ENCODE measurements at places on chromosomes 1 and 21.

DNA sequence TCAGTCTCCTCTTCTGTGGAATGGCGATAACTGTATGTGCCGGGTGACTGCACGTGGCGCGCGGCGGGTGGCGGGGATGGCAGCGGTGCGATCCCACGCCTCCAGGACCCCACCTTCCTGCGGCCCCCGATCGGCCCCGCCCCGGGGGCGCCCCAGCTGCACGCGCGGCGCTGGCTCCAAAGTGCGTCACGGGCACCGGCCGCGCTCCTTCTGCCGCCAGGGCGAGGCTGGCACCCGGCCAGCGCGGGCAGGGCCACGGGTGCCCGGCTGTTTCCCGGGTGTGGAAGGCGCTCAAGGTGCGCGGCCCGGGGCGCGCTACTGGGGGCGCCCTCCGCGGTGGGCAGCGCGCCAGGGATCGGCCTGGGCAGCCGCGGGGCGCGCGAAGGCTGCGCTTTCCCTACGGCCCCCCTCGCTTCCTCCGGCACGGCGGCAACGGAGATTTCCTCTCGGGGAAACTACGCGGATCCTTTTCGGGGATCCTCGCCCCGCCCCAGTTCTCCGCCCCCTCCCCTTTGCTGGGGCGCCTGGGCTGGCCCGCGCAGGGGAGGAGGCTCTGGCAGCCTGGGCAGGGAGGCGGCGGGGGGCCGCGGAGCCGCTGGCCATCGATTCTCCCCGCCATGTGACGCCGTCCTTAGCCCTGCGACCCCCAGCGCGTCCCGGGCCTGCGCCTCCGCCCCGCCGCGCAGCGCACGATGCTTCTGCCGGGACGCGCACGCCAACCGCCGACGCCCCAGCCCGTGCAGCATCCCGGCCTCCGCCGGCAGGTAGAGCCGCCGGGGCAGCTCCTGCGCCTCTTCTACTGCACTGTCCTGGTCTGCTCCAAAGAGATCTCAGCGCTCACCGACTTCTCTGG, at the start of gene EVA1C:
EVA1C (plus strand) TSS at position 545 of the 853 bp plus-strand sequence; CDS start at position 693, 148 bp downstream.
- peaks cover 47% of the 10 kb centered on the region for H3K27me3 ChIP-seq
- peaks cover 14% of the 10 kb centered on the region for H3K4me1 ChIP-seq
- peak within 1 kb of the TSS; percentile 79 for H3K4me3 ChIP-seq
- peak within 1 kb of the TSS; percentile 23 for H3K27ac ChIP-seq
- peaks cover 10% of the 10 kb centered on the region for H3K36me3 ChIP-seq

GRCh38 chr1:226061841-226062557, 517 bp upstream of the H3-3A start:
- DNase-seq, result peak; percentile 92
- H3K4me3 ChIP-seq, result peak overlapping the region; percentile 89
- H3K27me3 ChIP-seq, result no peaks in the 10 kb centered on the region
- peaks cover 66% of the 10 kb centered on the region for H3K36me3 ChIP-seq
- peak overlapping the region; percentile 94 for H3K27ac ChIP-seq
- H3K4me1 ChIP-seq, result peaks cover 39% of the 10 kb centered on the region

DNA sequence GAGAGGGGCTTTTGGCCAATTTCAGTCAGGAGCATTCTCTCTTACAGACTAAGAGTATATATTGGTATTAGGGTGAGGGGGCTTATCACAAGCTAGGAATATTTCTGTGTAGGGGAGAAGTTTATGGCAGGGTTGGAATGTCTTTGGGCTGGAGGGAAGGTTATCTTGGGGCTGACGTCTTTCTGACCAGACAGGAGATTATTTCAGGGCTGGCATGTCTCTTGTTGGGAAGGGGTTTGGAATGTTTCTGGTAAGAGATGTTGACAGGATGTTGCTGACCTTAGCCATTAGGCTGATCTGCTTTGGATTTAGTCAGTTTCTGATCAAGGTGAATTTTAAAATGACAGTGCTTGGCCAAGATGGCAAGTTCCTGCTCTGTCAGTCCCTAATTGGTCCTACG, 17.8 kb upstream of the HSD3B1 start:
- H3K27ac ChIP-seq, result no peak overlapping the region
- H3K4me1 ChIP-seq, result no peaks in the 10 kb centered on the region
- H3K27me3 ChIP-seq, result peaks cover 55% of the 10 kb centered on the region
- H3K36me3 ChIP-seq, result no peaks in the 10 kb centered on the region
- no peak for DNase-seq
- no peak overlapping the region for H3K4me3 ChIP-seq

DNA sequence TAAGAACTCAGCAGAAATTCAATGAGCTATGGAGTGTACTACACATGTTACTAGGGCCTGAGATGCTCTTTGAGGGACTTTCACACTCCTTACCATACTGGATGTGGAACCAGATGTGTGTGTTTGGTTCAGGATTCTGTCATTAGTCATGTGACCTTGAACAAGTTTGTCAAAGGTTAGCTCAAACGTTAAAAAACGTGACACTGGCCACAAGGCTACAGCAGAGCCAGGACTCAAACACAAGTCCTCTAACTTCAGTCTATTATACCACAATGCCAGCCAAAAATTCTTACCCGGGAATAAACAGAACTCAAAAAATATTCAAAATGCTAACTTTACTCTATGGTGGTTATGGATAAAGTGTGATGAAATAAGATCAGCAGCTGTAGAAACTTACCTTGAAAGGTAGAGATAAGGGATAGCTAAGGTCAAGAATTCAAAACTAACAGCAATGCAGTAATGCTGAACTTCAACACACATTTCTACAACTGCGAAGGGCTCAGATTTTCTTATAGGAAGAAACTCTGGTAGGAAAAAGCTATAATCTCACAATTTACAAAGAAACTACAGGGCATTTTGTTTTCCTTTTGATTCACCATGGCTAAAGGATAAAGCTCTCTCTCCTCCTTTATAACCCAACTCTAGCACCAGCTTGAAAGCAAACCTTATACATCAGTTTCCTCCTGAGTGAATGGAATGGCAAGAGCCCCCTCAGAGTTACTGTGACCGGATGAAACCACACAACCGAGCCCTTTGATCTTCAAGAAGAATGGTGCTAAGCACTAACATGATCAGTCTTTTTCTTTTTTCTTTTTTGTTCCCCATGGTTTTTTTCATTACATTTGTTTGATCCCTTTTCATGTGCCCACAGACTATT, 233.9 kb downstream of the SLC45A1 start:
- peaks cover 8% of the 10 kb centered on the region for H3K36me3 ChIP-seq
- no peaks in the 10 kb centered on the region for H3K27me3 ChIP-seq
- H3K4me3 ChIP-seq, result no peak overlapping the region
- H3K27ac ChIP-seq, result no peak overlapping the region
- DNase-seq, result no peak

DNA sequence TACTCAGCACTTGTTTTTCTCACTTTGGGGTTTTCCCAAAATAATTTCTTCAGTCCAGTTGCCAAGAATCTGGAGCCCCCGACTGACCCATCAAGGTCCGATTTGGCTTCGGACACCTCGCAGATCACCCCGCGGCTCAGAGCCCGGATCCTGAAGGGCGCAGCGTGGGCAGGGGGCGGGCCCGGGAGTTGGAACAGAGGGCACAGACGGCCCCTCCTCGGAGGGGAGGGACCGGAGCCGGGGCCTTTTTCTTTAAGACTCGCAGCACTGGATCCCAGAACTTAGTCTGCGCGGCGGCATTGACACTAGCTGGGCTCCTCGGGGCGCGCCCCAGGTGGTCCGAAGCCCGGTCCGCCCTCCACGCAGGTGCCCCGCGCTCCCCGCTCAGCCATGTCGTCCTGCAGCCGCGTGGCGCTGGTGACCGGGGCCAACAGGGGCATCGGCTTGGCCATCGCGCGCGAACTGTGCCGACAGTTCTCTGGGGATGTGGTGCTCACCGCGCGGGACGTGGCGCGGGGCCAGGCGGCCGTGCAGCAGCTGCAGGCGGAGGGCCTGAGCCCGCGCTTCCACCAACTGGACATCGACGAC, at the start of gene CBR3:
CBR3 (plus strand) TSS at position 277 of the 588 bp plus-strand sequence; CDS start at position 391, 114 bp downstream.
- peak within 1 kb of the TSS; percentile 69 for H3K4me3 ChIP-seq
- DNase-seq, result peak; percentile 36
- H3K4me1 ChIP-seq, result no peaks in the 10 kb centered on the region
- H3K36me3 ChIP-seq, result peaks cover 12% of the 10 kb centered on the region

DNA sequence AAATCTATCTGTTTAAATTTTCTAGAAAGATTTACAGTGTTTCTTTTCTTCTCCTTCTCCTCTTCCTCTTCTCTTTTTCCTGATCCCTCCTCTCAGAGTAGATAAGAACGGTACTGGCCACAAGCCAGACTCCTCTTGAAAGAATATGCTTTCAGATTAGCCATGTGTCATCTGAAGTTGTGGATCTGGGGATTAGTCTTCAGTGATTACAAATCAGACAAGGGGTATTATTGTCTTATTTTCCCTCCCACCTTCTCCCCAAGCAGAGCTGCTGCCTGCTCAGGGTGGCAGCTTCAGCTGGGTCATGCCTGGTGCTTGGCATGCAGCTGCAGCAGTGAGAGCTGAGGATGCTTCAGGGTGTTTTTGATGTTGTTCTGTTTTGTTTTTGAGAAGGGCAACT, 42.7 kb downstream of the SGIP1 start:
- no peaks in the 10 kb centered on the region for H3K36me3 ChIP-seq
- H3K4me1 ChIP-seq, result peaks cover 16% of the 10 kb centered on the region
- no peak overlapping the region for H3K4me3 ChIP-seq
- no peak overlapping the region for H3K27ac ChIP-seq

DNA sequence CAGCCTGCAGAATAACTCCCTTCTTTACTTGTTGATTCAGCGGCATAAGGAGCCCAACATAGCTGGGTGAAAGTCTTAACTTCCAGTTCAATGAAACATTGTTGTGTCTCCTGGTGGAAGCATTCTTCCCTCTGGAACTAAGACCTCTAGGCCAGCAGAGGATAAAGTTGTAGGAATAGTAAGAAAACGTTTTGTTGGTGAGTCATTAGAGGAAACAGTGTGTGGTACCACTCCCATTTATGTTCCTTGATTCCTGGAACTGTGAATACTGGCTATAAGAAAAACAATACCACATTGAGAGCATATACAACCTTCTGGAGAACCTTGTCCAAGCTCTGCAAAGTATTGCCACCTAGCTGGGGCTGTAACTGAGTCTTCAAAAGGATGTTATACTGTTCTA, 737.4 kb upstream of the ZP4 start:
- H3K27ac ChIP-seq, result no peak overlapping the region
- no peaks in the 10 kb centered on the region for H3K36me3 ChIP-seq
- peaks cover 25% of the 10 kb centered on the region for H3K4me1 ChIP-seq
- no peaks in the 10 kb centered on the region for H3K27me3 ChIP-seq
- no peak overlapping the region for H3K4me3 ChIP-seq

GRCh38 chr1:3846541-3846940, 10.5 kb downstream of the CEP104 start:
- no peak overlapping the region for H3K4me3 ChIP-seq
- no peaks in the 10 kb centered on the region for H3K27me3 ChIP-seq
- no peak for DNase-seq
- H3K36me3 ChIP-seq, result peaks cover 15% of the 10 kb centered on the region

DNA sequence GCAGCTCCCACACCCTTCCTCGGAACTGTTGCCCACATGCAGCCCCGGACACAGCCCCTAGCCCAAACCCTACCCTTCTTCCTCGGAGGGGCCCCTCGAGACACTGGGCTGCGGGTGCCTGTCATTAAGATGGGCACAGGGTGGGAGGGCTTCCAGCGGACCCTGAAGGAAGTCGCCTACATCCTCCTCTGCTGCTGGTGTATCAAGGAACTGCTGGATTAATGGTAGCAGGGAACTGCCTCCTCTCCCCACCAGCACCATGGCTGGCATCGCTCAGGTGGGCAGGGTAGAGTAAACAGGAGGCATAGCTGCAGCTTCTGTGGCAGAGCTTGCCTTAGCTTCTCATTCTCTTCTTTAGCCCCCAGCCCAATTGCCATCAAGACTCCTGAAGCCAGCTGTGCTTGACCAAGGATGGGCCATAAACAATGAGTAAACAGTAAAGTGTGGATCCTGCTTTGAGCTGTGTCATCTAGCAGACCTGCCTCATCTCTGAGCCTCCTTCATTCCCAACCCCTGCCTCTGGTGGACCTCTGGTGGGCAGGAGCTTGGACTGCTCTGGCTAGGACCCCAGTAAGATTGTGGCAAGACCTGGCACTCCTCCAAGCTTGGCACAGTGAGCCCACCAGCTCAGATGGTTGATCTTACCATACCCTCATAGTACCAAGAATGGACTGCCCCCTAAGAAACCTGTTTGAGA, at the start of gene LENEP:
LENEP (plus strand) TSS at position 15 of the 697 bp plus-strand sequence; CDS start at position 37, 22 bp downstream.
- H3K27me3 ChIP-seq, result no peaks in the 10 kb centered on the region
- DNase-seq, result no peak
- H3K4me3 ChIP-seq, result no peak within 1 kb of the TSS
- peaks cover 17% of the 10 kb centered on the region for H3K4me1 ChIP-seq
- H3K36me3 ChIP-seq, result peaks cover 43% of the 10 kb centered on the region

DNA sequence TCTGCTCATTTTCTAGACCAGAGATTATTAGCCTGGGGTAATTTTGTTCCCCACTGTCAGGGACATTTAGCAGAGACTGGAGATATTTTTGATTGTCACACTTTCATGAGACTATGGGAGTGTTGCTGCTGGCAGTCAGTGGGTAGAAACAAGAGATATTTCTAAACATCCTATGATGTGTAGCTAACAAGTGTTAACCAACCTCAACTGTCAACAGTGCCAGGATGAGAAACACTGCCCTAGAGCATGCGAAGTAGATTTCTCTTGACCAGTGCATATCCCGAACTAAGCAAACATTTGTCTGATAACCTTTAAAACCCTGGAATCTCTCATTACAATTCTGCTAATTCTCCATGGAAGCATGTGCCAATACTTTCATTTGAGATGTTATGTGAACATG, 607.4 kb upstream of the TMPRSS15 start:
- no peak overlapping the region for H3K4me3 ChIP-seq
- no peak for DNase-seq
- H3K36me3 ChIP-seq, result no peaks in the 10 kb centered on the region
- H3K27ac ChIP-seq, result no peak overlapping the region
- no peaks in the 10 kb centered on the region for H3K27me3 ChIP-seq

- peak overlapping the region; percentile 97 for H3K27ac ChIP-seq
- peaks cover 40% of the 10 kb centered on the region for H3K4me1 ChIP-seq
- H3K27me3 ChIP-seq, result no peaks in the 10 kb centered on the region
- DNase-seq, result no peak
- peaks cover 34% of the 10 kb centered on the region for H3K36me3 ChIP-seq
- peak overlapping the region; percentile 75 for H3K4me3 ChIP-seq
Observed at GRCh38 chr21:15050568-15051377, 14.0 kb downstream of the NRIP1 start.

- H3K36me3 ChIP-seq, result no peaks in the 10 kb centered on the region
- H3K4me1 ChIP-seq, result no peaks in the 10 kb centered on the region
- no peaks in the 10 kb centered on the region for H3K27me3 ChIP-seq
- no peak overlapping the region for H3K4me3 ChIP-seq
- no peak overlapping the region for H3K27ac ChIP-seq
Observed at GRCh38 chr21:41856572-41856971, 22.6 kb downstream of the PRDM15 start.

DNA sequence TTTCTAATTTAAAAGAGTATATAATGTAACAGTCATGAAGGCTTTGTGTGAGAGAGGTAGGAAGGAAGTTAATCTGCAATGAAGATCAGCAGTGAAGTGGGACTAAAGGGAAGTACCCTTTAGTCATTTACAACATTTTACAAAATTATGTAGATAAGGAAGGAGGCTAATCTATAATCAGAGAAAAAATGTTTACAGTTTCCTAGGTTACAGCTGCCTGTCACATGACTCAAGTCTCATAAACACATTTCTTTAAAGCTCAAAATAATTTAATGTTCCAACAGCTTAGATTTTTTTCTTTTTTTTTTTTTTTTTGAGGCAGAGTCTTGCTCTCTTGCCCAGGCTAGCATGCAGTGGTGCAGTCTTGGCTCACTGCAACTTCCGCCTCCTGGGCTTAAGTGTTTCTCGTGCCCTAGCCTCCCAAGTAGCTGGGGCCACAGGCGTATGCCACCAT, 26.2 kb upstream of the CAP1 start:
- no peak overlapping the region for H3K4me3 ChIP-seq
- no peak for DNase-seq
- no peaks in the 10 kb centered on the region for H3K27me3 ChIP-seq
- peaks cover 8% of the 10 kb centered on the region for H3K4me1 ChIP-seq
- no peak overlapping the region for H3K27ac ChIP-seq
- no peaks in the 10 kb centered on the region for H3K36me3 ChIP-seq

Data from Calu3 (cell line).